ENCODE measurements at places on chromosomes 13 and 19.

DNA sequence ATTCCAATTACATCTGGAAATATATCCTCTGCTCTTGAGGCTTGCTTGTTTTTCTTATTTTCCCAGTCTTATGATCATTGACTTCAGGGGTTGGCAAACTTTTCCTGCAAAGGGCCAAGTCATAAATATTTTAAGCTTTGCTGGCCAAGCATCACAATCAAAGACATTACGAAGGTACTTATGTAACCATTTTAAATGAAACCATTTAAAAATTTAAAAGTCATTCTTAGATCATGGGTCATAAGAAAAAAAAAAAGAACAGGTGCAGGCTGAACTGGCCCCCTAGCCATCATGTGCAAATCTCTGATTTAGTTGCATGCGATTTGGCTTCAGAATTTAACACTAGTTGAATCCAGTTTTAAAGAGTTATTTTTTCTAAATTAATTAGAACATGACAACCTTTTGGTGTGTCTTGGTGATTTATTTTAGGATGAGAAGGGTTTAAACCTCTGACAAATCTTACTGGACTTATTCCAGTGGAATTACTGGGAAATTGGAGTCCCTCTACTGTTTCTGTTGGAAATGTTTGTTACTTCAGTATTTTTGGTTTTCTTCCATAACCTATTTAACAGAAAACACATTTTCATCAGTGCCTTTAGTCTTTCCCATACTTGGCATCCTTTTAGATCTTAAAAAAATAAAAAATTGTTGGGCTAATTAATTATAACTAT, 148.1 kb downstream of the NHLRC3 start:
- no peak for DNase-seq

DNA sequence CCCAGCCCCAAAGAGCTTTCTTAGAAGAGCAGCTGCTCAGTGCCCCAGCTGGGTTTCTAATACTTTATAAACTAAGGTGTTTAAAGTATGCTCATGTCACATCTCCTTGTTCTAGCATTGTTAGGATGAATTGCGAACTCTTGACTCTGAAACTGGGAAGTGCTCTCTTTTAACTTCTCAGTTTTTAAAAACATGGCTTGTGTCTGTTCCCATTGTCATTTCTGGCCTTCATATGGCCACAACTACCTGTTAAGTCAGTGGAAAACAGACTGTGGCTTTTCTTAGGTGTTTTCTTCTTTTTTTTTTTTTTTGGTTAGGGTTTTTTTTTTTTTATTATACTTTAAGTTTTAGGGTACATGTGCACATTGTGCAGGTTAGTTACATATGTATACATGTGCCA, 164.7 kb downstream of the KCNRG start:
- DNase-seq, result no peak

GRCh38 chr19:31502536-31503170, 153.4 kb upstream of the TSHZ3 start:
- no peak for DNase-seq

DNA sequence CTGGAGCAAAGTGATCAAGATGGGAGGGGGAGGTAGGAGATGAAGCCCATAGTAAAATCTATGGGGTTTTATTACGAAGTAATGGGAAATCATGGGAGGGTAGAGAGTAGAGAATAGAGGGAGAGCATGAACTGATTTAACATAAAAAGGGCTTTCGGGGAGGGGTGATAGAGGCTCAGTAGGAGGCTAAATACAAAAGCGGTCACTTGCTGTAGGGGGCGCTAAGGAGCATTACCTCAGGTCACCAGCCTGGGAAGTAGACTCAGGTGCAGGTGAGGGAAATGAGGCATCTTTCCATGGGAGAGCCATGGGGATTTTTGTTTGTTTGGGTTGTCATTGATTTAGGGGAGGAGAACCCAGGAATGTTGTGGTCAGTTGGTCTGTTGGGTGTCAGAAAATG, 14.1 kb downstream of the KRTDAP start:
- no peak for DNase-seq

GRCh38 chr19:6062274-6062673, 48.0 kb downstream of the RFX2 start:
- peak; percentile 32 for DNase-seq

DNA sequence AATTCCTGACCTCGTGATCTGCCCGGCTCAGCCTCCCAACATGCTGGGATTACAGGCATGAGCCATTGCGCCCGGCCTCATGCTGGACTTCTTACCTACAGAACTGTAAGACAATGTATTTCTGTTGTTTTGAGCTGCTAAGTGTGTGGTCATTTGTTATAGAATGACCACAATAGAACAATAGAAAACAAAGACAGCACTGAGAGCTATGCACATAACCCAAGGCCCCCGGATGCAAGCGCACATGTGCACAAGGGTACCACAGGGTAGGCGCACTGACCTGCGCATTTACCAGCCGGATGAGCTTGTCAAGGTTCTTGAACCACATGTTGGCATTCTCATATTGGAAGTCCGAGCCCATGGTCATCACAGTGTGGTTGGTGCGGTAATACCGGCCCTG, 5.6 kb downstream of the MAN2B1 start:
- DNase-seq, result no peak

GRCh38 chr19:33432015-33432414, 58.5 kb downstream of the CEBPG start:
- no peak for DNase-seq

GRCh38 chr19:12994701-12995595, at the start of gene NFIX:
Gene NFIX, plus strand, starts transcription at chr19:12995475. Its CDS starts 363 bp downstream, at chr19:12995838.
- peak; percentile 63 for DNase-seq

DNA sequence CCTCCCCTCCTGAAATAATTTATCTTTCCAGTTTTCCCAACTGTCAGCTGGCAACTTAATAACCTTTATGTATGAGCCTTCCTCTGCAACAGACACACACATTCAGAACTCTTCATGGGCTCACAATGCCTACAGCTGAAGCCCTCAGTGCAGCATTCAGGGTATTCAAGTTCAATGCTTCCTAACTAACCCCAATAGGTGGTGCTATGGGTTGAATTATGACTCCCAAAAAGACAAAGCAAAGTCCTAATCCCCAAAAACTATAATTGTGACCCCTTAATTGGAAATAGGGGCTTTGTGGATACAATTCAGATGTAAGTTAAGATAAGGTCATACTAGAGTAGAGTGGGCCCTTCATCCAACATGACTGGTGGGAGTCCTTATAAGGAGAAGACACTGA, 202.2 kb downstream of the SUCLA2 start:
- DNase-seq, result no peak

- no peak for DNase-seq
Observed at GRCh38 chr13:105848494-105848893, 687.0 kb downstream of the EFNB2 start.
